CD4-positive, alpha-beta T cell treated with Interferon alpha-2 for 1 hour (primary cell): ENCODE measurements at places on chromosomes 5 and 9.

GRCh38 chr5:10543585-10544040 lies 20.3 kb upstream of the ANKRD33B start:
- DNase-seq: no peak

DNA sequence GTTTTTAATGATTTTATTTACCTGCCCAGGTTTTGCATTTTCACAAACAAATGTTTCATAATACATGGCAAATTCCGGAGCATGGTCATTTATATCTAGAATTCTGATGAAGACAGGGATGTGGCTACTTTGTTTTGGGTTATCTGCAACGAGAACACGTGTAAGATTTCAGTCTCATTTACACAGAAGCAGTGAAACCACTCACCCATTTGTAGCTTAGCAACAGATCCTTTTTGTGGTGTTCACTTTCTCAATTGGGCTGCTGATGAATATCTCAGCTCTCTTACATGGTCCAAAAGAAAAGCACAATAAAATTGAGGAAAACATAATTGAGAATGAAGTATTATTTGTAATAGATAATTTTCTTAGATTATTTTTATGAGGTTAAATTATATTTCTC lies 148.6 kb downstream of the CDH9 start:
- no peak for DNase-seq

- DNase-seq: no peak
Observed at GRCh38 chr5:115514220-115514619, 30.4 kb downstream of the FEM1C start.

DNA sequence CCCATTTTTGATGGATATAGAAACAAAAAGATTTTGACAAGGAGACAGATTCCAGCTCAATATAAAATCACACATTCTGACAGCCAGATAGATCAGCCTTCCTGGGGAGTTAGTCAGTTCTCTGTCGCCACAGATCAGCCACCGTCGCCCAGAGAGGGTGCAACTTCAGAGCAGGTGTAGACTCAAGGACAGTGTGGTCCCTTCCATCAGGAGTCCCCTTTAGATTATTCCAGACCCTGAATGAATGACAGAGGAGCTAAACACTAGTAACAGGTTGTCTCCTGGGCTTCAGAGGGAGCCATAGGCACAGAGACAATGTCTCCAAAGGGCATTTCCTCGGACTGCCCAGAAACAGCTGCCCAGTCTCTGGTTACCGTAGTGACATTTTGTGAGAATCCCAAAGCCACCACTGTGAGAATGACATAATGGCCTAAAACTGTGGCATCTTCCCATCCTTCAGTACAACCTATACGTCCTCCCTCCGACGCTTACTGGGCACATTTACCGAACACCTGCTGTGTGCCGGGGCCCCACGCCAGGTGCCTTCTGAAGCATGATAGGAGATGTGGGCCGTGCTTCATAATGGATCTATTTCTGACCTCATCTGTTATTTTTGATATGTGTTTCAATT lies 47.4 kb upstream of the SLC2A8 start:
- DNase-seq: no peak

- DNase-seq: no peak
Observed at GRCh38 chr9:128684065-128684324, 5.0 kb upstream of the SET start.

DNA sequence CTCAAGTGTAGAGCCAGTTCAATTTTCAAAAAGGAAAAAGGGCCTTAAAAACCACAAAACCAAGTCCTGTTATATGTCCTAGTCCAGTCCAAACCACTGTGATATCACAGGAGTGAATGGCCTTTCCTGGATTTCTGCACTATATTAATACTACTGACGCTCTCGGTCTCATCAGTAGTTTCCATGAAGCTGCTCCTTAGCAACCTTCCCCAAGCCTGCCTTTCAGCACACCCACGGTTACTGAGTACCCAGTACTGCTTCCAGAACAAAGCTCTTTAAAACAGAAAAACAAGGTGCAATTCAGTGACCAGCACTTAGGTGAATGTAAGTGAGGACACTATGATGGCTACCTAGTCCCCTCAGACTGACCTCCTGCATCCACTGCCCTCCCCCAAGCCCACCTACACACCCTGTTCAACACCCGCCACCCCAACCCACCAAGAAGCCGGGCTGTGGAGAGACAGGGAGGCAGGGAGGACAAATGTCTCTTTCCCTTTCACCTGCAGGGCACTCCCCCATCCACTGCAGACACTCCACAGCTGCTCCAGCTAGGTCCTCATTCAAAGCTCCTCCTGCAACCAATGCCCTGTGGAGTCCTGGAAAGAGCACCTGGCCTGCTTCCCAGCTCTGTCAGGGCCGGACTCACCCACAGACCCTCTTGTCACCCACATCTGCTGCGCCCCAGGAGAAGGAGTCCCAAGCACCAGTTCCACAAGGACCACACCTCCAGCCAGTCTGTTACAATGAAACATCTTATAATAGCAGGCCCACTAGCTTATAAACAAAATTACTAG lies 25.9 kb downstream of the PSMB7 start:
- DNase-seq: no peak
